Large intestine (tissue), 12 donors: ENCODE measurements at places on chromosomes 6 and 20.

DNA sequence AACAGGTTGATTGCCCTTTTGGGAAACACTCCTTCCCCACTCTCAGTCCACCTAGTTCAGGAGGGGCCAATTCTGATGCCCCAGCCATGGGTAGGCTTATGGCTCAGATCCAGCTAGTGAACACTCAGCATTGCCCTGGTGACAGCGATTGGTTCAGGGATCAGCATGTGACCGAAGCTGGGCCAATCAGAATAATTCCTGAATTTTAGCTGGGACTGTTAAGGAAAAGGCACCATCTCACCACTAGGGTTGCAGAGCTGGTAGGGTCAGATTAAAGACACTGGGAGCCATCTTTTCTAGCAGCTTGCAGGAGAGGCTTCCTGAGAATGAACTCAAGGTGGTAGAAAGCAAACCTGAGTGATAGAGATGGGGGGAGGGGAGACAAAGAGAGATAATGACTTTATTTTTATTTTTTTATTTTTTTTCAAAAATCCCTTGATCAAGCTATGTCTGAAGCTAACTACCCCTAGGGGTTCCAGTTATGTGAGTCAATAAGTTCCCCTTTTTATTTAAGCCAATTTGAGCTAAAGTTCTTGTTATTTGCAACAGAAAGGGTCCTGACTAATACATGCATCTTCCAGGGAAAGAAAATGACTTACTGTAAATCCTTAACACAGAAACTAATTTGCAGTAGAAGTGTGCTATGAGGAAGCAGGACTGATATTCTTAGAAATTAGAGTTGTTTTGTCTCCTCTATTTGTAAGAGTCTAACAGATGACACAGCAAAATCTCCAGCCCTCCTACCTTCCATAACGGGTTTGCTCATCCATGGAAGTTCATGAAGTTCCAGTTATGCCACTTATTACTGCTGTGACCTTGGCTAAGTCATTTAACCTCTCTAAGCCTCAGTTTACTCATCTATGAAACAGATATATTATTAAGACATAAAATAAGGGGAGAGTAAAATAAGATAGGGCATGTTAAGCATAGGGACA lies 44.7 kb downstream of the EYA2 start:
- H3K27me3 ChIP-seq, result peaks cover 3% of the 10 kb centered on the region
- H3K4me3 ChIP-seq, result no peak overlapping the region
- no peaks in the 10 kb centered on the region for H3K36me3 ChIP-seq
- no peak overlapping the region for H3K27ac ChIP-seq
- no peaks in the 10 kb centered on the region for H3K4me1 ChIP-seq

GRCh38 chr6:18493925-18494324 lies 106.8 kb downstream of the RNF144B start:
- H3K4me3 ChIP-seq, result no peak overlapping the region
- H3K27me3 ChIP-seq, result no peaks in the 10 kb centered on the region
- no peaks in the 10 kb centered on the region for H3K36me3 ChIP-seq

- DNase-seq, result no peak
- H3K27ac ChIP-seq, result no peak overlapping the region
- no peaks in the 10 kb centered on the region for H3K4me1 ChIP-seq
- H3K4me3 ChIP-seq, result no peak overlapping the region
- H3K36me3 ChIP-seq, result no peaks in the 10 kb centered on the region
- no peaks in the 10 kb centered on the region for H3K27me3 ChIP-seq
Observed at GRCh38 chr6:41840326-41840725, 52.8 kb downstream of the TOMM6 start.

DNA sequence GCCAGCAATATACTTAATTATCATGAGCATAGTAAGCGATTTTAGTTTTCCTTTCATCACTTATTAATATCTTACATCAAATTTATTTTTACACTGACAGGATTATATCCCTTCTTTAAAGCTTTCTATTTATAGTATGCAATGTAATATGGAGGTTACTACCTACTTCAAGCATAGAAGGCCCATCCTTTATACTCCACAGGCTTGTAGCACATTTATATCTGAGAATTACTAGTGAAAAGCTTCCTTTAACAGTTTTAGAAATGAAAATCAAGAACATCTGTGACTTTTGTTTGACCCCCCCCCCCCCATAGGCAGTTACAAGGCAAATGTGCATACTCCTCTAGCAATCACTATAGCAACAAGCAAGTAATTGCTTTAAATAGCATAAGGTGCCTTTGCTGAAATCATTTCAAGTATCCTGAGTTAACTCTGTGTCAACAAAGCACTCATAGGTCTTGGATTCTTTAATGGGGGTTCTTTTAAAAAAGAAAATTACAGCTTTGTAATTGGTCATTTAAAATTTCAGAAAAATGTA lies 917.7 kb downstream of the PHF3 start:
- no peaks in the 10 kb centered on the region for H3K27me3 ChIP-seq
- H3K27ac ChIP-seq, result no peak overlapping the region
- no peak for DNase-seq
- H3K4me3 ChIP-seq, result no peak overlapping the region
- no peaks in the 10 kb centered on the region for H3K4me1 ChIP-seq
- H3K36me3 ChIP-seq, result no peaks in the 10 kb centered on the region

DNA sequence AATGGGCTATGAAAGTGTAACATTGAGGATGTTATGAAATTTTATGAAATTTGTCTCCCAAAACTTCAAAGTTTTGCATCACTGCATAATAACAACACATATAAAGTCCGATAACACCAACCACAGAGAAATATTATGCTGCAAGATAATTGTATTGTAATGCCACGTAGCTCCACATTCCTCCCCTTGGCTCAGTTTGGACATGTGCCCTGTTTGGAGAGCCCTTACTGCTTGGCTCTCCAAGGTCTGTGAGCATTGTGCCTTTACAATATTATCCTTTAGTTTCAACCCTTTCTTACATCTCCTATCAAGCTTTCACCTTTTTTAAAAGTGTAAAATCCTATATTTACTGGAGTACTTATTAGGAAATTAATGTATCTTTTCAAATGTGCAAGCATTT lies 10.8 kb downstream of the HBS1L start:
- H3K27ac ChIP-seq, result no peak overlapping the region
- H3K27me3 ChIP-seq, result no peaks in the 10 kb centered on the region
- H3K36me3 ChIP-seq, result peaks cover 23% of the 10 kb centered on the region
- DNase-seq, result no peak
